ENCODE measurements at places on chromosomes 4 and X.
A peak's percentile ranks its signal among the peaks of the same experiment; 100 is the strongest.

DNA sequence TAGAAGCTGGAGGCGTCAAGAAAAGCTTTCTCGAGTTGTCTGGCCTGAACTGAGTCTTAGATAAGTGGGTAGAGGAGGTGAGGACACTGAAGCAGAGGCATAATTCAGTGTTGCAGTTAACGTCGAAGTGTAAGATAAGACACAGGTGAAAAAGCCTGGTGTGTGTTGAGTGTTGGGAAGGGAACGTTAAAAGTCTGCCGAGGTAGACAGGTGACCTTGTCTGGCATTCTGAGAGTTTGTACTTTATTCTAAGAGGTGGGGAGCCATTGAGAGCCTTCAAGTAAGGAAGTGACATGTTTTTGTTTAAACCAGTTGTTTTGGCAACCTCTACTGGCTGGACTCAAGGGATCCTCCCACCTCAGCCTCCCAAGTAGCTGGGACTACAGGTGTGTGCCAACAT, 219.1 kb downstream of the SHROOM3 start:
- DNase-seq, result no peak

DNA sequence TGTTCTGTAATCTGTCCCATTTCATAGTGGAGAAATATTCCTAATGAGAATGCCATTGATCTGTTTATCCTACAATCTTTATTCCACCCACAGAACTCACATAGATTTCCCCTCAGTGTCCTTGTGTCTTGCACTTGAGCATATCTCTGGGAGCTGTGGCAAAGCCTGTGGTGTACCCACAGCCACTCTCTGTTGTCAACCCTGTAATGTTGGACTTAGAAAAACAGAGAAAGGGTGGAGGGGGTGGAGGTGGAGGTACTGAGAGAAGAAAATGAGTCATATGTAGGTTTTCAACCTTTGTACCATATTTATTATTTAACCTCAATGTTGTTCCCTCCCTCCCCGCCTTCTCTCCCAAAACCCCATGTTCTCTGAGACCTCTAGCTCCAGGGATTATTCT, 46.9 kb upstream of the TLL1 start:
- DNase-seq, result no peak

- no peak for DNase-seq
These were observed 11.3 kb downstream of the BMP2K start for GRCh38 chr4:78787392-78788006.

GRCh38 chr4:165325732-165326512, 1.5 kb upstream of the MSMO1 start:
- peak; percentile 48 for DNase-seq

- no peak for DNase-seq
These were observed 3.0 kb downstream of the IL2 start for GRCh38 chr4:122453384-122453995.

- no peak for DNase-seq
These were observed 26.2 kb upstream of the HGFAC start for GRCh38 chr4:3415471-3416141.

DNA sequence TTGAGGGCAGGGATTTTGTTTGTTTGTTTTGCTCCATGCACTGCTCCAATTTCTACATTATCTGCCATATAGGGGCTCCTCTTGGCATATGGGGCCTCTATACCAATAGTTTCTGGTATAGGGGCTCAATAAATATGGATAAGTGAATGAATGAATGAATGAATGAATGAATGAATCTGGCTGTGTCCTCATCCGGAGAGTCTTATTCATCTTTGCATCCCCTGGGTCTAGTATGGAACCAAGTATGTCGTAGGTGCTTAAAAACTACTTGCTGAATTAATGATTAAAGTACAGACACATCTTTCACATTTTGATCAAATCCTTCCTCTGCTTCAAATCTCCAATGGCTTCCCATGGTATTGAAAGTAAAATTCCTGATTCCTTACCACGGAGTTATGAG, 80.1 kb downstream of the DRD5 start:
- no peak for DNase-seq

DNA sequence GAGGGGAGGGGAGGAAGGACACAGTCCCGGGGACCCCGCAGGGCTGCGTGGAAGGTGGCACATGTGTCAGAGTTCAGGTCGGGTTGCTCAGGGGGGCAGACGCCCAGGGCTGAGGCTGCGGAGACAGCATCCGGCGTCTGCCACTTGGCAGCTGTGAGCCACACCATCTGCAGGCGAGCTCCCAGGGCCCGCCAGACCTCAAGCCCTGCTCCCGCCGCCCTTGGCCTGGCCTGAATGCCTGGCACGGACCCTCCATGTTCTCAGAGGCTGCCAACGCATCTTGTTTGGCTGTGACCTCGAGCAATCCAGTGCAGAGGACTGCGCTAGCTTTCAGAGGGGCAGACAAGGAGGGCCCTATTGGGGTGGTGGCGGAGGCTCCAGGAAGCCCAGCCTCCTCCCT, 5.1 kb downstream of the BGN start:
- DNase-seq, result no peak

DNA sequence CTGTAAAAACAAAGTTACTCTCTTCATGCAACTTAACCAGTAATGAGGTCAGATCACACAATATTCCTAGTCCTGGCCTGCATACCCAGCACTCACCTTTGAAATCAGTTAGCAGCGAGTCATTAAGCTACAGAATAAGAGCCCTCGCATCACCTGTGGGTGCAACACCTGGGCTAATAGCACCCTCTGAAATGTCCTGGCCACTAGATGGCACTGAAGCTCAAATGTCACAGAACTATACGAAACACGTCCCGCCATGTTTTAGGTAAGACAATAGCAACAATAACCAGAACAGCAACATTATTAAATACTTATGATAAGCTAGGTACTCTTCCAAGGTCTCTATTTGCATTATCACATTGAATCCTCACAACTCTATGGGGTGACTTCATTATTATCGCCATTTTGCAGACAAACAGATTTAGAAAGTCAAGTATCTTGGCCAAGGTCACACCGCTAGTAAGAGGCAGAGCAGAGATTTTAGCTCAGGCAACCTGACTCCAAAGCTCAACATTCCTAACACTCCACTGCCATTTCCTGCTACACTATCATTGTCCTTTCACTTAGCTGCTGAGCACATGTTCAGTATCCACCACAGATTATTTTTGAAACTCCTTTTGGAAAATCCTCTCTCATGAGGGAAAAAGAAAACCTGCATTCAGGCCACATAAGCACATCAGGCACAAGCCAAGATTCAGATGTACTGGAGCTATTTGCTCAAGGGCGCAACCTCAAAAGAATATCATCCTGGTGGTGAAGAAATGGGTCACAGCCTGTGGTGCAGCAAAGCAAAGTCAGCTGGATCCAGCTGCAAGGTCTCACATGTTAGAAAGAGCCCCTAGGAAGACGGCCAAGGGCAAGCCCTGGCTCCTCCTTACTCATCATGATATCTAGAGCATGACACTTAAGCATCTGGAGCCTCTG, 59.5 kb upstream of the KDR start:
- DNase-seq, result peak; percentile 41

All from urothelium cell line (cell line).